ENCODE measurements at places on chromosomes 2 and 18. TPM values are rescaled to one million over a fixed set of nuclear protein-coding genes. Genes with fewer than 3 reads are reported as not detected.

DPP4 gene
- polyA plus RNA-seq, result 5.0 TPM

SKOR2 gene
- polyA plus RNA-seq, result not detected

ZNF892 gene
- polyA plus RNA-seq, result 1.4 TPM

SLC5A7 gene
- polyA plus RNA-seq, result 0.12 TPM

COPS7B gene
- 92.7 TPM for polyA plus RNA-seq

KCNK3 gene
- 0.16 TPM for polyA plus RNA-seq

FABP1 gene
- polyA plus RNA-seq, result not detected

KIF1A gene
- 0.32 TPM for polyA plus RNA-seq

DNAJC5G gene
- polyA plus RNA-seq, result not detected

FAM228A gene
- 0.13 TPM for polyA plus RNA-seq

SEH1L gene
- 29.8 TPM for polyA plus RNA-seq

NEDD4L gene
- 13.2 TPM for polyA plus RNA-seq

YPEL5 gene
- polyA plus RNA-seq, result 81.6 TPM

FBXO15 gene
- 0.70 TPM for polyA plus RNA-seq

CD8A gene
- 0.08 TPM for polyA plus RNA-seq

CIDEA gene
- not detected for polyA plus RNA-seq

CASP10 gene
- polyA plus RNA-seq, result 0.12 TPM

VPS54 gene
- 8.0 TPM for polyA plus RNA-seq

CNTNAP5 gene
- polyA plus RNA-seq, result 0.02 TPM

ALMS1 gene
- polyA plus RNA-seq, result 7.0 TPM

KCNF1 gene
- polyA plus RNA-seq, result 0.16 TPM

KLHL30 gene
- polyA plus RNA-seq, result not detected

DRC1 gene
- not detected for polyA plus RNA-seq

SCTR gene
- polyA plus RNA-seq, result not detected

KIF5C gene
- 4.7 TPM for polyA plus RNA-seq

ACMSD gene
- polyA plus RNA-seq, result not detected

NAT8 gene
- polyA plus RNA-seq, result not detected

ANKRD62 gene
- not detected for polyA plus RNA-seq

TUBA4B gene
- polyA plus RNA-seq, result not detected

CCDC121 gene
- polyA plus RNA-seq, result 2.7 TPM

NMUR1 gene
- not detected for polyA plus RNA-seq

FAM237A gene
- not detected for polyA plus RNA-seq

PAIP2B gene
- 0.20 TPM for polyA plus RNA-seq

MCM6 gene
- 18.9 TPM for polyA plus RNA-seq

GPR55 gene
- polyA plus RNA-seq, result not detected

TUBB8B gene
- not detected for polyA plus RNA-seq
